ENCODE measurements at places on chromosomes 2 and 18.

GRCh38 chr18:37570336-37570930, 4.8 kb upstream of the CELF4 start:
- no peak for DNase-seq

GRCh38 chr2:216536734-216537210, 38.1 kb downstream of the RPL37A start:
- no peak for DNase-seq

DNA sequence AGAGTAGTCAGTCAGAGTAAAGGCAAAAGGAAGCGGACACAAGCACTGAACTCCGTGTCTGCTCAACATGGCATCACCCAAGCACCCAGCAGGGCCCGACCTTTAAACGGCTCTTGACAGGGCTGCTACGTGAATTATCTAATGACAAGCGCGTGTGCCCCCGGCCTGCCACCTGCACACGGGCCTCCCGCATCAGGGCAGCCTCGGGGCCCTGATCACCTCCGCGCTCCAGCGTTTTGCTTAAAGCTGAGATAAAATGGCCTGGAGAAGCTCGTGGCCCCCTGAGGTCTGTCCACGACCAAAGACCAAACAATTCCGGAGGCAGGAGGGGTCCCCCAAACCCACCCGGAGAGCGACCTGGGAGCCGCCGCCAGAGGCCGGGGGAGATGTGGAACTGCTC, 376 bp downstream of the NDUFA10 start:
- DNase-seq: peak; percentile 14

GRCh38 chr2:191478799-191479679, 198.9 kb upstream of the NABP1 start:
- no peak for DNase-seq

- DNase-seq: peak; percentile 70
Measured at GRCh38 chr2:109736177-109736827, 57.8 kb upstream of the RGPD5 start.

- peak; percentile 37 for DNase-seq
Measured at GRCh38 chr2:190031969-190032618, 30.4 kb downstream of the MSTN start.

- DNase-seq: no peak
Measured at GRCh38 chr2:8371653-8372052, 310.2 kb upstream of the ID2 start.

GRCh38 chr2:86072271-86072858, 33.3 kb downstream of the POLR1A start:
- DNase-seq: peak; percentile 54

DNA sequence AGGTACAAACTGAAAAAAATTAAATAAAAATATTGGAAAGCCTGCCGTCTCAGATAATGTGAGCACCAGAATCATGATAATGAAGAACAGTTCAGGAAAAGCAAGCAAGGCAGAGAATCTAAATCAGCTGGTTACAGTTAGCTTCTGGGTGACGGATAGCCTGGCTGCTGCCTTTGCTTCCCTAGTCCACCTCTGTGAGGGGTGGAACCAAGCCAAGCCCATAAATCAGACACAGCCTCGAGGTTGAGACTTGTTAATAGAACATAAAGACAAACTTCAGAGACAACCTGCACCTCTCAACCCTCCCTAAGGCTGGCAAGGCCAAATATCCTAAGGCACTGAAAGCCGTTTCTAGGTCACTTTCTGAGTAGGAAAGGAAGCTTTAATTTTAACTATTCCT, 334.7 kb upstream of the SLC39A10 start:
- no peak for DNase-seq

- no peak for DNase-seq
Measured at GRCh38 chr2:224248944-224249371, 152.9 kb downstream of the FAM124B start.

DNA sequence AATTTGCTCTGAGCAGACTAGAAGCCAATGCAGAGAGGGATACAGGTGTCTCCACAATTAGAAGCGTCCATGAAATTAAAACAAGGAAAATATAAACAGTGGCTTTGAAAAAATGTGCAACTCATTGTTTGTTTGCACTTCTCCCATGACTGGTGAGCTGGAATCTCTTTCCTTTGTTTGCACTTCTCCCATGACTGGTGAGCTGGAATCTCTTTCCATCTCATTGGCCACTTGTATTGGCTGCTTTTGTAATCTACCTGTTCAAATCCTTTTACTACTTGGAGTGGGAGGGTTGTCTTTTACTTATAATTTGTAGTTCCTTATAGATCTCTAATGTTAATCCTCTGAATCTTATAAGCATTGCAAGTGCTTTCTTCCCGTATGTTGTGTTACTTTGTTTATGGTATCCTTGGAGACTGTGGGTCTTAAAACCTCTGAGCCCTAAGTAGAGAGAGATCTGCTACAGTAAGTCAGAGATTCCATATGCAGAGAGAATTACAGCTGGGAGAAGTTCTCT, 94.1 kb downstream of the RTN4 start:
- DNase-seq: no peak

GRCh38 chr2:4931721-4932365, 760.3 kb upstream of the SOX11 start:
- no peak for DNase-seq

GRCh38 chr18:31677592-31677991, 6.8 kb downstream of the B4GALT6 start:
- no peak for DNase-seq

GRCh38 chr2:70141902-70142589, 48.8 kb downstream of the C2orf42 start:
- DNase-seq: no peak

DNA sequence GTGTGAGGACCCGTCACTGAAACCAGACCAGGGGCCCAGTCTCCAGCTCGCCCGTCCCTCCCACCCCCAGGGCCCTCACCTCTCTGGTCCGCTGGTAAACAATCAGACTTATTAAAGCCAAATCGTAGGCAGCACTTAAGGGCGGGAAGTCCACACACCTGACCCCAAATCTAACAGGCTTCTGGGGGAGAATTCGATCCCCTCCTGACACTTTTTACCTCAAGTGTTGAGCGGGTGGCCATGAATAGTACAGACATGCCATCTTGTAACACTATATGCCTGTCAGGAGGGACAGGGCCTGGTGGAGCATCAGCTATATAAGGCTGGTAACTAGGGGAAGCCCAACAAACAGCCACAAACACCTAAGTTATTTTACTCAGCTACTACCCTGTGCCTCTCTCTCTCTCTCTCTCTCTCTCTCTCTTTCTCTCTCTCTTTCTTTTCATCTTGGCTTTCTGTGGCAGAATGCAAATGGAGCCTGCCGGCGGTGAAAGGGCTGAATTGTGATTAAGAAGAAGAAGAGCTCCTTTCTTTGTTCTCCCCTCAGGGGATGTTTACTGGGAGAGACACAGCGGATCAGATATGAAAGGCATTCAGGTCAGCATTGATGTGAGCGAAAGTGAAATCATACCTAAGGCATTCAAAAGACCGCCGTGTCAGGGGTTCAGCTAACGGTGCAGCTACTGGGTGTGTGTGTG, 9.5 kb downstream of the ZEB2 start:
- DNase-seq: peak; percentile 90

GRCh38 chr2:206970589-206971360, 31.5 kb downstream of the CPO start:
- no peak for DNase-seq

- no peak for DNase-seq
Measured at GRCh38 chr2:24285484-24286152, 74.7 kb downstream of the ITSN2 start.

DNA sequence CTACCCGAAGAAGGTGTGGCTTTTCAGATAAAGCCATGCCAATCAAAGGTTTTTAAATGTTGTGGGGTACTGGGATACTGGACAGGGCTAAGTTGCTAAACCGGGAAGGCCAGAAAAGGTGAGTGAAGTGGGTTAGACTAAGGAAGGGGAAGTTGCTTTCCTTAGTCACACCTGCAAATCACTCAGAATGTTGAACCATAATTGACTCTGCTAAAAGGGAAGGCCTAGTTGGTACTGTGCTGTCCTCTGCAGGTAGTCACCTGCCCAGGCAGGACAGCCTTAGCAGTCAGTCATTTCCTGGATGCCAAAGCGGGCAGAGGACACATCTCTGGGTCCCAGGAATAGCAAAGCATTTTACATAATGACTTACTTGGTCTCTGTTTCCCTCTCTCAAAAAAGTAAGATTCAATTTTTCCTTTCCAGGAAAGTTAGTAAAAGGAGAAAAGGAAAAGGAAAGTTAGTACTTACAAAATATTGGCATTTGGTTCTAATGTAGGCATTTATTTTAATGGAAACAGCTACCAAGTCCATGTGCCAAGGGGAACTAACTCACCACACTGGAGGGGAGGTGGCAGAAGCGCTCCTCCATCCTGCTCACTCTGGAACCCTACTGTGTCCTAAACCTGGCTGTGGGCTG, 60.3 kb downstream of the RFTN2 start:
- no peak for DNase-seq

DNA sequence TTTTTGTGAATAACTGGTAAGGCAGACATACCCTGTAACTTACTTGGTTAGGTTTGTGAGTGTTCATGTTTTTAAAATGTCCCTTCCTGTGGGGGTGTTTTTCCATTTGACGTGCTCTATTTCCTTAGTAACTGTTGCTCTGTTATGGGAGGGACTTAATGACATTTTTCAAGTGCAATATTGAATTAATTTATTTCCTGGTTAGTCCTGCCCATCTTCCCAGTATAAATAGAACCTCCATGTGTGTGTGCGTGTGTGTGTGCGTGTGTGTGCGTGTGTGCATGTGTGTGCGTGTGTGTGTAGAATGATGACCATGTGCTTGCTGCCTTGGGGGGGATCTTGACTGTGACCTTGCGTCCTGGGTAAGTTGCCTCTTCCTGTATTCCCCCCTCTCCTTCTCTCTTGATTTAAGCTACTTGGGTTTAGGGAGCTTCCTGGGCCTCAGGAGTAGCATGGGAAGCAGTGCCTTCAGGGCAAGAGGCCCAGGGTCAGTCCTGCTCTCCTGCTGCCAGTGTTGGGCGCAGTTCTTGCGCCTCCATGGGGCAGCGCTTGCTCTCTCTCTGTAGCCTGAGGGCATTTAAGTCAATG, 163.9 kb downstream of the LDLRAD4 start:
- no peak for DNase-seq

- no peak for DNase-seq
Measured at GRCh38 chr2:234864506-234864905, 87.3 kb upstream of the SH3BP4 start.

GRCh38 chr2:69241093-69241492, 145.9 kb downstream of the GFPT1 start:
- no peak for DNase-seq

GRCh38 chr2:216822470-216822869, 37.4 kb downstream of the TNP1 start:
- DNase-seq: no peak

- DNase-seq: no peak
Measured at GRCh38 chr2:202491514-202491913, 115.4 kb downstream of the BMPR2 start.

DNA sequence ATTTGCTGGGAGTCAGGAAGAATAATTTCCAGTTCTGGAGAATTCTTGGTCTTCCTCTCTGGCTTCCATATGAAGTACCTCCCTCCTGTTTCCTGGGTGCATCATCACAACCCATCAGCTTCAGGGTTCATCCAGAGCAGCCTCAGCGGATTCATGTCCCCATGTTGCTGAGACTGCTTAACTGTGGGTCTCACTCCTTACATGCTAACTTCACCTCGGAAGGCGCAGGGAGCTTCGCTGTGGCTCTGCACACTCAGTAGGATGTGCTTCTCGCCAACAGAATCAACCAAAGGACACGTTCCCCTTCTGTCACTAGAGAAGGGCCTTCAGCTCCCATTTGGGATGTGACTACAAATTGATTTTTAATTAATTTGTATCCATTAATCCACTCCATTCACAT, 24.2 kb downstream of the FBLN7 start:
- DNase-seq: peak; percentile 31

- no peak for DNase-seq
Measured at GRCh38 chr2:216375286-216375685, 3.0 kb upstream of the MARCHF4 start.

DNA sequence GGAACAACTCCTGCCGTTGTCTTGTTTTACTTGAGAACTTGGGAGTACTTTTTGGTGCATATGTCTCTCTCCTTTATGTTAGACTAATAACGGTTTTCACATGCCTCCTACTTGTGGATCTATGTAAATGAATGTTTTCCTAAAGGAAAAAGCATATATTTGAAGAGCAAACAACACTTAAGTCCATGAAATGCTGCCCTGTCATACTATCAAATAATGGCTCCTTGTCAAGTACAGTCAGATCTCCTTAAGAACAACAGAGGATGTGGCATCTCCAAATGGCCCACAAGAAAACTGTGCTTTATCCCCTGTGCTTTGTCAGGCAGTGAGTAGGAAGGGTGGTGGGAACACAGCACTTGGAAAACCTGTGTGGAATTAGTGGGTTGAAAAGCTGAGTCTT, 198.2 kb downstream of the PTGR3 start:
- no peak for DNase-seq

DNA sequence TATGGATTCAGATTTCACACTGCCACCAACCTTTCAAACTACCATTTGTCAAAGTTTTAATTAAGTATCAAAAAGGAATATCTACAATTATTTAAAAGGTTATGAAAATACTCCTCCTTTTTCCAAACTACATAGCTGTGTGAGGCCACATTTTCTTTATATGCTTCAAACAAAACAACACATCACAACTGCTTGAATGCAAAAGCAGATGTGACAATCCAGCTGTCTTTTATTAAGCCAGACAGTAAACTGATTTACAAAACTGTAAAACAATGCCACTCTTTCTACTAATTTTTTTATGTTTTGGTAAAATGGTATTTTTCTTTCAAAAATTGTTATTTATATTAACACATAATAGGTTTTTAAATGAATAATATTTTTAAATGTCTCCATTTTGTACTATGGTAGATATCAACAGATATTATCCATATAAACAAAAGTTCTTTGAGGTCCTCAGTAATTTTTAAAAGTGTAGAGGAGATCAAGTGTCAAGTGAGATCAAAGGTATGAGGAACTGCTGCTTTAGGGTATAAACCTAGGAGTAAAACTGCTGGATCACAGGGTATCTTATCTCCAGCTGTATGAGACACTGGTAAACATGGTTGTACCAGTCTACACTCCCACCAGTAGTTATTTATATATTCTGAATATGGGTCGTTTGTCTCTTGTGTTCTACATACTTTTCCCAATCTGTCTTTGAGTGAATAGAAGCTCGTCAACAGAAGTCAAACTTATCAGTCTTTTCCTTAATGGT, 68.8 kb upstream of the SERTAD2 start:
- no peak for DNase-seq

DNA sequence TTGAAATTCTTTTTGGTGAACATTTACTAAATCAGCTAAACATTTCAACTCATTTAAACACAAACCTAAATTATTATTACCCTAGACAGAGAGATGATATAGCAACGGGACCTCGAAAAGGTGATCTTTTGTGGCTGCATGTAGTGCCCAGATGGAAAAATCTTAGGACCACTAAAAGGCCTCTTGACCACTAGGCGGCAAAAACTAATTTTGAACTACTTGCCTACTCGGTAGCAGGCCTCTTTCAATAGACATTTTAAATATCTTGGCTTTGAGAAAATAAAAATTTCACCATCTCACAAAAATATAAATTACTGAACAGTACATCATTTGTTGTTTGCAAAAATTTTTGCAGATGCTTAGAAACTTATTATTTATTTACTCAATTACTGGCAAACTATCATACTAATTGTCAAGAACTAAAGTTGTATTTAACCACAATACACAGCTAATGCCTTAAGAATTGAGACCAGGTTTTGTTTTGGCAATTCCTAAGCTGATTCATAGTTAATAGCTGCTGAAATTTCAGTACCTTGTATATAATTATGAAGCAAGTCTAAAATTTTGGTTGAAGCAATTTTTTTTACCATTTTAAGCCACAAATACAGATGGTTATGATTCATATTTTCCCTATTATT, 9.4 kb downstream of the COL3A1 start:
- peak; percentile 83 for DNase-seq
